ENCODE measurements at places on chromosomes 12 and 14. TPM values are rescaled to one million over a fixed set of nuclear protein-coding genes. Genes with fewer than 3 reads are reported as not detected.

Gene SSTR1
- total RNA-seq: under 0.01 TPM

Gene TAS2R14
- 0.98 TPM for total RNA-seq

Gene TMEM63C
- not detected for total RNA-seq

Gene KRT78
- 0.36 TPM for total RNA-seq
